ENCODE measurements at places on chromosomes 4 and X.

- DNase-seq: no peak
These were observed 84.3 kb downstream of the TRAM1L1 start for GRCh38 chr4:117001077-117001476.

DNA sequence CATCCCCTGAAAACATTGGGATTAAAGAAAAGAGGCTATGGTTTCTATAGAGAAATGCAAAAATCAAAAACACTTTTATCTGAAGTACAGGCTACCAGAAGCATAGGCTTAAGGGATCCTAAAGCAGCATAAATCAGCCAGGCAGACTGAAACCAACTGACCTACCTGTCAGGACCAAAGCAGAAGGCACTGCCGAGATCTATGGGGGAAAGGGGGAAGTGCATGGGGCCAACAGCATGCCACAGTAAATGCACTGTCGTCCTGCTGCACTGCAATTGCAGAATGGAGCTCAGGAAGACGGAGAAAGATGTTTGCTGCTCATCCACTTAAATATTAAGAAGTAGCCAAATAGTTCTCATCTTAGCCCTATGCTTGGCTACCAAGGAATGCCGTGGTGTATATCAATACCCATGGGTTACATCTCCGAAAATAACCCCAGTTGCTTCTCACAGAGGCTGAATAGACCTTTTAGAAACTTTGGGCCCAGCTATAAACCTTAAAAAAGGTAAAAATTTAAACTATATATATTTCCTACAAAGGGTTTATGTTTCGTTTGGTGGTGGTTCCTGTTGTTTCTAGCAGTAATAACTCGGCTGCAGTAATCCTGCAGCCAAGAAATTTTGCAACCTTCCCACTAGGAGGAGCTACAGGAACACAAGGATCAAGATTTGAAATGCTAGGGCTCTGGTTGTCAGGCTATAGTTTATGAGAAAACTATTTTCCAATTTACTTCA is 312.2 kb upstream of the DIAPH2 start:
- peak; percentile 65 for DNase-seq

- no peak for DNase-seq
These were observed 24.3 kb upstream of the HGFAC start for GRCh38 chr4:3417448-3417847.

- no peak for DNase-seq
These were observed 2.6 kb upstream of the ZNF674 start for GRCh38 chrX:46547857-46548256.

DNA sequence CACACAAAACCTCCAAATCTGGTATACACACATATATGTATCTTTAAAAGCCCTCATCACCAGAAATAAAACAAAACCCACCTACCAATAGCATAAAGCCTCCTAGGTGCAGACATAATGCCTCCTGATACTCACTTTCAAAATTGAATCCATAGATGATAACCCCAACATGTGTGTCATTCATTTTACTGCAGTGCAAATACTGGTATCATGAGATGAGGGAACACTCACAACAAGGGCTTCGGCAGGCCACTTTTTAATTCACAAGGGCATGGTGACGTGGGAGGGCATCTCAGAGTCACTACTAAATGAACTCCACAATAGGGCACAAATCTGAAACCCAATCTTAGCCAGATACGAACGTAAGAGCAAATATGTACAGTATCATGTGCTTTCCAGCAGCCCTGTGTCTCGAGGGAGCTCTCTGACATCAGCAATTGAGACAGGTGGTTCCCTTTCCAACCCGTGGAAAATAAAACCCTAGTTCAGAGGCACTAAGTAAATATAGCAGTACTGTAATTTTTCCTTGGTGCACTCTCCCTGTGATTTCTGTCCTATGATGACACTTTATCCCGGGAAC is 14.1 kb upstream of the PPARGC1A start:
- DNase-seq: peak; percentile 70

DNA sequence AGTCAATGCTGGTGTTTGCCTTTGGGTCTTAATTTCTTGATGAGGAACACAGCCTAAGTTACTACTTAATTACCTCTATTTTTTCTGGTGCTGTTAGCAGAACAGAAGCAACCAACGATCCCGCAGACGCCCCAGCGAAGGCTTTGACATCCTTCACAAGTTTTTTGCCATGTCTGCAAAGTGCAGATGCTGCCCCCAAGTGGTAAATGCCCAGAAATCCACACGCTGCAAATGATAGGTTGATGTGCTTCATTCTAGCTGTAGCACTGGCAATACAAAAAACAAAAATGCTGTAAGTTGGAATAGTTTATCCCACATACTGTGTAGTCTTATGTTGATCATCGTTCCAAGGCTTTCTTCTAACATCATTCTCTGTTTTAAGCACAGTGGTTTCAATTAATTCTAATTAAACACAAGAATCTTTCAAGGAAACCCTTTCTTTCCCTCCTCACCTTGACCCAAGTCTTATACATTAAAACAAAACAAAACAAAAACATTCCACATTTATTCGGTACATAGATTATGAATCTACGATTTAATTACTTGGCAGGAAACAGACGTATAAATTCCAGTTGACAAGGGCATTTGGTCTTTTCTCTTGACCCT is 1.2 kb downstream of the PNPLA4 start:
- DNase-seq: peak; percentile 46

GRCh38 chrX:30230395-30230794 is at the start of gene MAGEB3:
MAGEB3 (plus strand) TSS chrX:30230657; CDS start chrX:30235925, 5,268 bp downstream.
- no peak for DNase-seq

GRCh38 chr4:21002976-21003375 is 302.7 kb downstream of the PACRGL start:
- DNase-seq: no peak

GRCh38 chr4:41814565-41814964 is 66.0 kb upstream of the PHOX2B start:
- DNase-seq: no peak

GRCh38 chr4:152965611-152966010 is 29.5 kb downstream of the FHDC1 start:
- DNase-seq: no peak

- no peak for DNase-seq
These were observed 52.8 kb downstream of the PPP1R2C start for GRCh38 chrX:42725196-42725595.

DNA sequence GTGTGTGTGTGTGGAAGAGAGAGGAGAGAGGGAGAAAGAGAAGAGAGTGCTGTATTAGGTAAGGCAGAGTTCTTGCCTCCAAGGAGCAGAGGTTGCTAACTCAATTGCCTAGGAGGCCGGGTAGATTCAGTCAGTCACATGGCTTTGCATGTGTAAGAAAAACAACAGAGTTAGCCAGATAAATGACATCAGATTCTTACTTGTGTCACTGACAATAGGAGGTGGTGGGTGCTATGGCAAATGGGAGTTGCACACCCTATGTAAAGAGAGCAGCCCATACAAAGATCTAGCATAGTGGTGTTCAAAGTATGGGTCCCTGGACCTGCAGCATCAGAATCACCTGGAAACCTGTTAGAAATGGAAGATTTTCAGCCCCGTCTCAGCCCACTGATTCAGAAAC is 14.4 kb upstream of the PGRMC2 start:
- DNase-seq: no peak

DNA sequence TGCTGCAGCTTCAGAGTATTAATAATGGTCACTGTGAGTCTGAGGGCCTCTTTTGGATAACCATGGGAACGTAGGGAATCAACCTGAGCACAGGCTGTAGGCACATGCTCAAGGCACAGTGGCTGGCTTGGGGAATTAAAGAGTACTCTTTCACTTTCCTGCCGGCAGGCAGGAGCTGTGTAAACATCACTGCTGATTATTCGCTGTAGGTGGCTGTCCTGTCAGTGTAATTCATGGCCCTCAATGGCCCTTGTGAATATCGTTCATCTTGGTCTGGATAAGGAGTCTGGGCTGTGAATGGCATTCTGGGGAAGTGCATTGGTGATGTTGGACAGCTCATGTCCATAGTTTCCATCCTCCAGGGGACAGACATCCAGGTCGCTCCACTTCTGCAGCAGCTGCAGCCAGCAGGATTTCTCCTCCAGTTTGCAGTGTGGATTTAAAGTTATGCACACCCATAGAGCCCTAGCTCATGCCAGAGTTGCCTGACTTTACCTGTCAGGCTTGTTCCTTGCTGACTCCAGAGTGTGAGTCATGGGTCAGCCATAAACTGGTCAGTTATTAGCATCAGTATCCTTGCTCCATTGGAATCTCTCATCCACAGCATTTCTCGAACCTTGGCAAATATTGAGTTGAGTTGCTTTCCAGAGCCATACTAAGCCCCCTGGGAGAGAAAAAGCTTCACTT is 43.0 kb downstream of the C4orf33 start:
- DNase-seq: no peak

DNA sequence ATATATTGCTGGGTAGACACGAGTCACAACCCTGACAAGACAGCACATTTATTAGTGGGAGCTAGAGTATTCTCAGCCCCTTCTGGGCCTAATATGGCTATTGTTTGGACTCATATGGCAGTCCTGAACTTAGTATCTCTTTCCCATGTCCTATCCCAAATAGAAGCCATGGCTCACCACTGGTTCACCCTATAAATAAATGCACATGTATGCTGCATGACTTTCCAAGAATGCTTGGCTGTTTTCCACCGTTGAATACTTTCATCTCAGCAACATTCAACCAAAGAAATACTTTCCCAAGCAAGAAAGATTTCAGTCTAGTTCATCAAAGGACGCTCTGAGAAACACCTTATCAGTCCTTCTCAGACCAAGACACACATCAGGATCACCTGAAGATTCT is 36.7 kb downstream of the SMPX start:
- no peak for DNase-seq

GRCh38 chrX:12497832-12498591 is 293.2 kb upstream of the PRPS2 start:
- DNase-seq: no peak

DNA sequence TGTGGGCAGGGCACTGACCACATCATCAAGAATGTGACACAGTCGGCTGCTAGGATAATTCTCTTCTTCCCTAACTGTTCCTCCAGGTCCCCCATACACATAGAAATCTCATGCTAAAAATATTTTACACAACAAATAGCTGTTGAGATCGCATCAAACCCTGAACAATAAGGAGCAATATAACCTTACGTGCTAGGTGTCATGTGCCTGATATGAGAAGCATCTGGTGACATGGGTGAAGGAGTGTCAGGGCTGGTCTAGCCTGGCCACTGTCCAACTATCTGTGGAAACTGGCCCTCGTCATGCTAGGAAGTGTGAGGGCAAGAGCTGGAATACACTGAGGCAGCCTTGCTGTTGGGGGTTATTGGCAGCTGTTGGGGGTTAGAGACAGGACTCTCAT is 167.3 kb upstream of the PGRMC2 start:
- no peak for DNase-seq

GRCh38 chr4:61877266-61877665 is 677.1 kb downstream of the ADGRL3 start:
- no peak for DNase-seq

GRCh38 chr4:73945674-73946449 is 36.0 kb downstream of the PF4 start:
- no peak for DNase-seq

GRCh38 chr4:114677346-114677979 is 78.9 kb downstream of the UGT8 start:
- no peak for DNase-seq

DNA sequence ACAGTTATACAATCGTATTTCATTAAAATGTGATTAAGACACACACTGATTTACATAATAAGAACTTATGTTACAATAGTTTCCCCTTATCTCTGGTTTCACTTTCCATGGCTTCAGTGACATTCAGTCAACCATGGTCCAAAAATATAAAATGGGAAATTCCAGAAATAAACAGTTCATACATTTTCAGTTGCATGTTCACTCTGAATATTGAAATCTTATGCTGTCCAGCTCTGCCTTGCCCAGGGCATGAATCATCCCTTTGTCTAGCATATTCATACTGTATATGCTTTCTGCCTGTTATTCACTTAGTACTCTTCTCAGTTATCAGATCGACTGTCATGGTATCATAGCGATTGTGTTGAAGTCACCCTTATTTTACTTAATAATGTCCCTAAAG is 173.8 kb upstream of the DCAF12L2 start:
- DNase-seq: no peak

- DNase-seq: no peak
These were observed 174.9 kb upstream of the MXRA5 start for GRCh38 chrX:3521396-3521795.

DNA sequence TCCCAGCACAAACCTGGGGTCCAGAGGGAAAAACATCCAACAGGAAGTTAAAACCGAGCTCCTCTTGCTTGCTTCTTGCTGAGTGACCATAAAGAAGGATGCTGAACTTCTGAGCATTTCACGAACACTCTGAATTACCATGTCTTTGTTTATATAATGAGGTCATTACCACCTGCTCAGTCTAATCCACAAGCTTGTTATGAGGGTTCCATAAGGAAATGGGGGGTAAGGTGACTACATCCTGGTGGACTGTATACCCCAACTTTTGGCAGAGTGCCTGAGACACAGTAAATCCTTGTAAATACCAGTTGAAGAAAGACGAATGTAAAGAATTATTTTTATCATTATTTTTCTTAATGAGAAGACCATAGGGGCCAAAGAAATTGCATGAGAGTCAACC is 16.8 kb downstream of the CCDC149 start:
- DNase-seq: no peak

DNA sequence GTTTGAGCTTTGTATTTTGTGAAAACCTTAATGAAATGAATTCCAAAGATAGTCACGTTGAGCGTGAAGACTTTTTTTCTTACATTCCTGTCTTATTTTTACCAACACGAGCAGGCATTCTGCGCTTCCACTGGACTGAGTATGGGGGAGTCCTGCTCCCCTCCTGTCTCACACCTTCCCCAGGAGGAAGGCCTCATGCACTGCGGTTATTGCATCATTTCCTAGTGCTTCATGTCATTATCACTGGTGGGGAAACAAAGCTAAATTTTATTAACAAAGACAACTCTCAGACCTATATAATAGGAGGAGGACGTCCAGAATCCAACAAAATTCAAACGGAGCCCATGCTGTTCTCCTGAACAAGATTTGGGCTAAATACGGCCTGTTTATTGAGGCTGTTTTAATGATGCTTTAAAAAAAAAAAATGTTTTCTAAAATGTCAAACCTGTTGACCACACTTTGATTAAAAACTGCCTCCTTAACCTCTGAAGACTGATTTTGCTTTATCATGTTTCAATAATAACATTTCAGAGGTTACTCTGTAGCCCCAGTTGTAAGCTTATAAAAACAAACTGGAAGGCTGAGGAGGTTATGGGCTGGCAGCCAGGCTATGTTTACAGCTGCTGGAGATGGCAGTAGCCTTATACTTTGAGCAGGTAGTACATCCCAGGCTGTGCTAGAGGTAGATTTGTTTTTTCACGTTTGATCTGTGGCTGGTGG is 118.0 kb downstream of the SOWAHB start:
- no peak for DNase-seq

DNA sequence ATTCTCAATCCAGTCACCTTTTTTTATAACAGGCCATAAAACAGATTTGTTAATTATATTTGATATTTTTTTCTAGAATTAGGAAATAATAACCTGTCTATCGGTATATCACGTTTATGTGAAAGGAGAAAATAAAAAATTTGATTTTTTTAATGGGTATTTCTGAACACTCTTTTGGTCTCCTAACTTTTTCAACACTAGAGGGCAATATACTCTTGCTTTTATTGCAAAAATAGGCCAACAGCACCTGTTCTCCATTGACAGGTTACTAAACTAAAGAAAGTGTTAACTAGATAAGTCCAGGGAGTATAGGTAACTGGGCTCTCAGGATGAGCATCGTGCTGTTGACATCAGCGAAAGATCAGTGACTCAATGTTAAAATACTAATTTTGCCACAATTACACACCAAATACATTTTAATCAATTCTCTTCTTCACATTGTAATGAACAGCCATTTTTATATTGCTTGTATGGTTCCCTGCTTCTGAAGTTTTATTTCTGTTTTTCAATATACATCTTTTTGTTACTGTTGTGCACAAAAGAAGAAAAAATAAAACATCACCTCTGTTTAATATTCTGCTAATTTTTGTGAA is 22.8 kb downstream of the NDST4 start:
- peak; percentile 49 for DNase-seq

GRCh38 chrX:9466736-9467135 is 1.9 kb downstream of the TBL1X start:
- DNase-seq: no peak

Data from NCI-H2171 treated with DMSO at 0.1 percent for 48 hours (cell line).